ENCODE measurements at places on chromosomes 2 and 18. TPM values are rescaled to one million over a fixed set of nuclear protein-coding genes. Genes with fewer than 3 reads are reported as not detected.

DNA sequence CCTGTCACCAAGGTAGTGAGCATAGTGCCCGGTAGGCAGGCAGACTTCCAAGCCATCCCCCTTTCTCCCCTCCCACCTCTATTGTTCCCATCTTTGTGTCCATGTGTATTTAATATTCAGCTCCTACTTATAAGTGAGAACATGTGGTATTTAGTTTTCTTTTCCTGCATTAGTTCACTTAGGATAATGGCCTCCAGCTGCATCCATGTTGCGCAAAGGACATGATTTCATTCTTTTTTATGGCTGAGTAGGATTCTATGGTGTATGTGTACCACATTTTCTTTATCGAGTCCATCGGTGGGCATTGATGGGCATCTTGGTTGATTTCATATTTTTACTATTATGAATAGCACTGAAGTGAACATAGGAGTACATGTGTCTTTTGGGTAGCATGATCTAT lies 35.3 kb downstream of the MMADHC start:
- no peak overlapping the region for H3K4me3 ChIP-seq
- no peaks in the 10 kb centered on the region for H3K4me1 ChIP-seq
- no peak for DNase-seq

DNA sequence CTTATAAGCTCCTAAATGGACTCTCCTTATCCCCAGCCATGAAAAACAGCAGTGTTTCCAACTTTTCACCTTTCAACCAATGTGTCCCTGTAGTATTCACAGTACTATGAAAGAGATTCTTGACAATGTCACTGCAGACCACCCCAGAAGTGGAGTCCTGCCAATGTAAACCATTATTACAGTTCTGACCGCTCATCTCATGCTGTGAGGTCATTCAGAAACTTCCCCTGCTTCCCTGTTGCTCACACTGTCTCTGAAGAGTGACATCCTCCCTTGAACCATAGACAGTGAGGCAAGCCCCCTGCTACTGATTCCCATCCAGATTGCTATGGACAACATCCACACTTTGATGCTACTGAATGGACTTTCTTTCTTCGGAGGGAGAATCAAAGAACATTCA lies 1523.7 kb upstream of the ACVR2A start:
- no peaks in the 10 kb centered on the region for H3K4me1 ChIP-seq
- no peak overlapping the region for H3K27ac ChIP-seq
- DNase-seq: no peak
- H3K27me3 ChIP-seq: no peaks in the 10 kb centered on the region

DNA sequence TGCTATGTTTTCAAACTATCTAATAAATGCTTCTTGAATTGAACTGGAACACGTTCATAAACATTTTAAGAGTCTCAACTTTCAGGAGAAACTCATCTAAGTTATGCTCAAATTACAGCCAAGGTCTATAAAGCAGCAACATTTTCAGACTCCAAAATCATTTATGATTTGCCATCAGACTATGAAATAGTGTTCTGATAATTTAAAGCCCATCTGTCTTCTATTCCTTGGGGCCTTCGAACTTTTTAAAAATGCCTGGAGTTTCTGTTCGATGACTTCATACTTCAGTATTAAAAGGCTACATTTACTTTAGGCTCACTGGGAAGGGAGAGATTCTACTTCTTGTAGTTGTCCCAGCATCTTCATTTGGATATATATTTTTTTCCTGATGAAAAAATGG lies 73.6 kb upstream of the NXPH2 start:
- H3K4me3 ChIP-seq: no peak overlapping the region
- no peak for DNase-seq
- H3K27me3 ChIP-seq: no peaks in the 10 kb centered on the region

DNA sequence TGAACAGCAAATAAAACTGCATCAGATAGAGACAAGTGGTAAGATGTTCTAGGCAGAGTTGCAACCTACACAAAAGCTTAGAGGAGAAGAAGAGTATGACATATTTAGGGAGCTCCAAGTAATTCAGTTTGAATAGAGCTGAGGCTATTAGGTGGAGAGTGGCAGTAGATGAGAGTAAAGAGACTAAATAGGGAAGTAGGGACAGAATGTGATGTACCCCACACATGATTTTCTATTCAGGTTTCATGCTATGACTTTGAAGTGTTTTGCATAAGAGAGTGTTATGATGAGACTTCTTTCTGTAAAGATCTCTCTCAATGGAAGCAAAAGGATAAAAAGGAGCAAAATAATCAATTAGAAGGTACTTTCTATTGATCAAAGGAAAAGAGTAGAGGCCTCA lies 206.8 kb upstream of the ERBB4 start:
- no peak overlapping the region for H3K27ac ChIP-seq
- H3K27me3 ChIP-seq: no peaks in the 10 kb centered on the region
- H3K4me1 ChIP-seq: no peaks in the 10 kb centered on the region
- DNase-seq: no peak

DNA sequence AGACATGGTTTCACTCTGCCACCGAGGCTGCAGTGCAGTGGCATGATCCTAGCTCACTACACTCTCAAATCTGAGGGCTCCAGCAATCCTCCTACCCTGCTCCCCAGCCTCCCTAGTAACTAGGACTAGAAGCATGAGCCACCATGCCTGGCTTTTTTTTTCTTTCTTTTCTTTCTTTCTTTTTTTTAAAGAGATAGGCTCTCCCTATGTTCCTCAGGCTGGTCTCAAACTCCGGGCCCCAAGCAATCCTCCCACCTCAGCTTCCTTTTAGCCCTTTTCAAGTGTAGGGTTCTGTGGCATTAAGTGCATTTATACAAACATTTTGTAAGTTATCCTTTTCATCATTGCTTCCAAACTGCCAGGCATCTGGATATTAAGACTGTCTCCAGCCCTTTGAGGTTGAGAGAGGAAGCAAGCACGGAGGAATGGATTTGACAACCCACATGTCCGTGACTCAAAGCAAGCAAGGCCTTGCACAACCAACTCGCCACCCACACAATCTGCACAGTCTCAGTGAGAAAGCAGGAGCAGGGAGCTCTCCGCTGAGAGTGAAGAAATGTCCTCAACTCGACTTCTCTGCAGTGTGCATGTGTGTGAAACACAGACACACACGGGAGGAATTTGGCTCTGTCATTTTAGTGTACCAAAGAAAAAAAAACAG lies 65.6 kb downstream of the ATP8B1 start:
- no peak overlapping the region for H3K27ac ChIP-seq
- no peaks in the 10 kb centered on the region for H3K4me1 ChIP-seq
- DNase-seq: no peak
- H3K4me3 ChIP-seq: no peak overlapping the region

- H3K4me3 ChIP-seq: peak overlapping the region; percentile 35
- no peaks in the 10 kb centered on the region for H3K27me3 ChIP-seq
- no peak overlapping the region for H3K27ac ChIP-seq
- no peaks in the 10 kb centered on the region for H3K36me3 ChIP-seq
Observed at GRCh38 chr2:73981081-73982001, 3.4 kb upstream of the TET3 start.

- DNase-seq: no peak
- no peak overlapping the region for H3K27ac ChIP-seq
- H3K4me3 ChIP-seq: no peak overlapping the region
- no peaks in the 10 kb centered on the region for H3K27me3 ChIP-seq
Observed at GRCh38 chr18:70232261-70232660, 26.8 kb upstream of the RTTN start.

- H3K27ac ChIP-seq: no peak overlapping the region
- H3K27me3 ChIP-seq: no peaks in the 10 kb centered on the region
- no peak overlapping the region for H3K4me3 ChIP-seq
- no peaks in the 10 kb centered on the region for H3K4me1 ChIP-seq
- H3K36me3 ChIP-seq: no peaks in the 10 kb centered on the region
- no peak for DNase-seq
Observed at GRCh38 chr2:160700021-160700814, 206.6 kb upstream of the RBMS1 start.

DNA sequence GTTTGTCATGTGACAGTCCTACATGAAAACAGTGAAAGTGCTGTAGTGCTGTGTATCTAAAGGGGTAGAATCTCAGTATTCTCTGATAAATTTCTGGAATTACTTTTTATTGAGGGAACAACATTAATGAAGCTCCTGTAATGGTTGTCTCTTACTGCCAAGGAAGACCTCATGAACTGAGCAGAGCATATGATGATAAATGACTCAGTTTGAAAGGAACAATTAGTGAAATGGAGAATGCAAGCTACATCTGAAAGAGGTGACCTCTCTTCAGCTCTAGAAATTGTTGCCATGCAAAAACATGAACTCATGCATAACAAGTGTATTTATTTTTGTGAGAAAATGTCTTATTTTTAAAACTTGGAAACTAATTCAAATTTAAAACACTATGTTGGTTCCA lies 93.6 kb downstream of the SCN9A start:
- no peaks in the 10 kb centered on the region for H3K27me3 ChIP-seq
- no peak overlapping the region for H3K27ac ChIP-seq
- DNase-seq: no peak
- no peaks in the 10 kb centered on the region for H3K4me1 ChIP-seq

GRCh38 chr2:46643493-46643892 lies 164.1 kb downstream of the TMEM247 start:
- DNase-seq: no peak
- H3K27me3 ChIP-seq: no peaks in the 10 kb centered on the region
- H3K4me3 ChIP-seq: no peak overlapping the region
- no peaks in the 10 kb centered on the region for H3K36me3 ChIP-seq
- no peaks in the 10 kb centered on the region for H3K4me1 ChIP-seq

DNA sequence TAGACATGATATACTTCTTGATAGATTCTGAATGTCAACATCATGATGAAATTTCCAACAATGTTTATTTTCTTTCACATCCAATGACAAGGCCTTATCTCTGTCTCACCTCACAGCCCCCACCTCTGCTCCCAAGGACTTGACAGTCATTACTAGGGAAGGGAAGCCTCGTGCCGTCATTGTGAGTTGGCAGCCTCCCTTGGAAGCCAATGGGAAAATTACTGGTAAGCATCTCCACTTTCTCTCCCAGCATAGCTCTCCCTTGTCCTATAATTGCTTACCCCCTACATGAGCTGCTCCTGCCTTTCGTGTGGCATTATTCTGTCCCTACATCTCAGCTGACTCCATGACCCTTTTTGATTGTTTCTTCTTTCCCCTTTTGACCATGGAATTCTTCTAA lies 821.8 kb downstream of the MBD2 start:
- H3K36me3 ChIP-seq: no peaks in the 10 kb centered on the region
- H3K27me3 ChIP-seq: no peaks in the 10 kb centered on the region
- H3K27ac ChIP-seq: no peak overlapping the region
- no peaks in the 10 kb centered on the region for H3K4me1 ChIP-seq
- H3K4me3 ChIP-seq: no peak overlapping the region
- DNase-seq: no peak

DNA sequence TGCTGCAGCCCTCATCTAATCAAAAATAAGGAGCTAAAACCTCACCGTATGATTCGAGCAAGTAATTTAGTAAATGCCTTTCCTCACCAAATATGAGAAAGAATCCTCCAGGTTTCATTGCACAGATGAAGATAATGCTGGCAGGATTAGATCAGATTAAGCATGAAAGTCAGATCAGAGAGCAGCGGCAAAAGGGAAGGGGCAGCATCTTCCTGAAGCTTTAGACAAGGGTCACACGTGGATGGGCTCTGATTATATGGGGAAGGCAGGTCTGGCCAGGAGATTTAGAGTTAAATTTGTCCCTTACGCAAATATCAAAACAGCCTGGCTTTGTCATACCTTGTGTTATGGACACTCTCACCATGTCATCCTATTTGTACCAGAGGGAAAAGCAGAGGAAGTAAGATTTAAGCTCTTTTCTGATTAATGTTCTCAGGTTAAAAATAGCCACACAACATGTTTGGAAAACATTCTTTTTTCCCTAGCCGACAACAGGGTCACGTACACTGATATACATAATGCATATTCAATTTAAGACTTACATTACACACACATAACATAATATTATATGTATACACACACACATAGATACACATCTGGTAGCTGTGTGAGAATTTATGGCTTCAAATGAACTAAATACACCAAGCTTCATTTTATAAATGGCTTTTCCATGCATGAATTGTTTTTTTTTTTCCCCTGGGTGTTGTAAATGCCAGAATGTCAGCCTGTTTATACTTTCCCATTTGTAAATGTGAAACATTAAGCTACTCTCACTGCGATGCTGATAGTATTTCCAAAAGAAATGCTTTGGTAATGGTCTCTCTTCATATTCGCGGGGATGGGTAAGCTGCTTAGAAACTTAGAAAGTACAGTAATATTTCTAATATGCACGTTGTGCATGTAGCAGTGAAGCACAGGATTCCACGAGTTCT lies 196.3 kb upstream of the SIX3 start:
- no peak overlapping the region for H3K27ac ChIP-seq
- no peaks in the 10 kb centered on the region for H3K4me1 ChIP-seq
- no peak for DNase-seq
- H3K4me3 ChIP-seq: no peak overlapping the region
- no peaks in the 10 kb centered on the region for H3K27me3 ChIP-seq

GRCh38 chr2:111169268-111169667 lies 48.6 kb downstream of the BCL2L11 start:
- H3K27ac ChIP-seq: no peak overlapping the region
- H3K4me3 ChIP-seq: no peak overlapping the region
- no peaks in the 10 kb centered on the region for H3K4me1 ChIP-seq
- H3K27me3 ChIP-seq: no peaks in the 10 kb centered on the region
- DNase-seq: no peak

DNA sequence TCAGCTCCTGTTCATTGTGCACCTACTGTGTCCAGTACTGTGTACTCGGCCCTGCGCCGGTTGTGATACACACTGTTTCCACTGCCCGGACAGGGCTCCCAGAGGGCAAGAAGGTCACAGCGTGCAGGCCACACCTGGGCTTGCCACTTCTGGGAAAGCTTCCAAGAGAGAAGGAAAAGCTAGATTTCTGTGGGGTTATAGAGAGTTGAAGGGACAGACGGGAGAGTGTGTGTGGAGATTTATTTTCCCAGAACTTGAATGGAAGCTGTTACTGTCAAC lies 3.8 kb upstream of the CNDP1 start:
- no peaks in the 10 kb centered on the region for H3K27me3 ChIP-seq
- H3K27ac ChIP-seq: no peak overlapping the region
- no peak overlapping the region for H3K4me3 ChIP-seq

GRCh38 chr18:34509879-34510586 lies 200.1 kb upstream of the DTNA start:
- no peaks in the 10 kb centered on the region for H3K36me3 ChIP-seq
- DNase-seq: no peak
- H3K27me3 ChIP-seq: no peaks in the 10 kb centered on the region

SULT1C4 gene
- total RNA-seq: 0.64 TPM

MC5R gene
- total RNA-seq: not detected

ZNF892 gene
- 3.2 TPM for total RNA-seq

CD8B2 gene
- not detected for total RNA-seq

CELF4 gene
- 1.7 TPM for total RNA-seq

SOWAHC gene
- total RNA-seq: 2.9 TPM
